ENCODE measurements at places on chromosomes 16 and 17.

- no peak for DNase-seq
Measured at GRCh38 chr16:24749310-24749709, 19.9 kb downstream of the TNRC6A start.

DNA sequence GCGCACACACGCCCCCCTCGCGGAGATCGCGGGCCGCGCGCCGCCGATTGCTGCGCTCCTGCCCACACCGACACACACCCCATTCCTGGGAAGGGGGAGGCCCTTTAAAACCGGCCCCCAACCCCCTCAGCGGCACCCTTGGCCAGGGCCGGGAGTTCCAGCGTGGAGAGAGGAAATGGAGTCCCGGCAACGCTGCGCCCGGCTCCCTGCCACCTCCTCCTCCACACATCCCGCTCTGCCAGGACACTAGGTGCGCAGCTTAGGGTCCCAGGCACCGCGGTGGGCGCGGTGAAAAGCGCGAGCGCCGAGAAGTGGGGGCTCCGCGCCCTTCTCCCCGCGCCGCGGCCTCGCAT is 397 bp downstream of the CDC42EP4 start:
- peak; percentile 45 for DNase-seq

DNA sequence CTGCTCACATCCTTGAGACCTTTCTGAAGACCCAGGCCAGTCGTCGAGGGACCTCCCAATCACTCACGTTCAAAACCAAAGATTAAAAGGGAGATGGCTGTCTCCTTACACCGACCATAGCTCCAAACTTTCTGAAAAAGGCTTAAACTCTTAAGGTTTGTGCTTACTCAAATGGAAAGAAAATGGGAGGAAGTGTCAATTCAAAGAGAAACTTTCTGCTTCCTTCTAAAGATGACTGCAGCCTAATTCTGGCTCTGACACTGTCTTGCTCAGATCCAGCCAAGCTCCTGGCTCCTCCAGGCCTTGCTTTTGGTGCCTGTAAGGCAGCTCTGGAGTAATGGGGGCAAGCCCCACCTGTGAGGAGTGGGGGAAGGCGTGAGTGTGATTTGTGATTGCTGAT is 54.9 kb upstream of the WSB1 start:
- DNase-seq = no peak

DNA sequence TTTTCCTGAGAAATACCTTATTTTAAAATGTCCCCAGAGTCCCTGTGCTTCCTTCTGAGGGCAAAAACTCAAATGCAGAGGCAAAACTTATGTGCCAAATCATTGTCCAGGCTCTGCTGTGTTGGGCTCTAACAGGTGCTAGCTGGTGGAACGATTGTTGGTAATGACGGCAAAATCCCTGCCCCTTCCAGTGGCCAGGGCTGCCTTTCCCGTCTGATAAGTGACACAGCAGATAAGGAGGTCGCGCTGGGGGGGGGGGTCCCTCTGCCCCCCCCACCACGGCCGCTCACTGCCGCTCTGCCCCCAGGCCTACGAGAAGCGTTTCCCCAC is 29.1 kb downstream of the SEC14L5 start:
- DNase-seq = no peak

DNA sequence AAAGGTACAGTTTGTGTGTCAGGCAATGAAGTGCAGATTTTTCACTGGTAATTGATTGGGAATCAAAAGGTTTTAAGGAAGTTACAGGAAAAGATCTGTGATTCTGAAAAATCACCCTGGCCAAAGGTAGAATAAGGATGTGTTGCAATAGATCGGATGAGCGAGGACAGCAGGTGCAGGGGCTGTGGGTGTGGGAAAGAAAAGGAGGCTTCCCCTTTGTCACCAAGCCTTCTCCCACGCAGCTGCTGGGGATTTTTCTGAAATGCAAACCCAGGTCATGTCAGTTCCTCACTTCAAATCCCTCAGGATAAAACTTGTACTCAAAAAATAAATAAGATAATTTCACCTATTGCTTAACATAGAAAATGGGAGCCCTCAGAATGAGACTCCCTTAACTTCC is 47.9 kb upstream of the ARHGAP17 start:
- DNase-seq = no peak

DNA sequence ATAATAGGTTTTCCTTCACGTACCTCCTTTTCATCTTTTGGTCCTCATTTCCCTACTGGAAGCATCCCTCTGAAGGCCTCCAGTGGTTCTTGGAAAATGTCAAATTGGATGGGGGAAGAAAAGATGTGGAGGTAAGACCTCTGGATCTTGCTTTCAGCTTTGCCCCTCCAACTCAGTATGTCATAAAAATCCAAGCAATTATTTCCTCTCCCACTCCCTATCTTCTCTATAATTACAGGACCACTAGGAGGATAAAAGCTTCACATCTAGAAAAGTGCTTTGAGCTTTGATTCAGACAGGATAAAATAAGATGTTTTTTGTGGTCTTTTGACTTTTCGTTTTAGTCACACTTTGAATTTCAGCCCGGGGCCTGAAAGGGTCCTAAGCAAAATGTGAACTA is 1.7 kb downstream of the TTLL6 start:
- DNase-seq = no peak

GRCh38 chr16:22008215-22009059 is 526 bp downstream of the MOSMO start:
- peak; percentile 56 for DNase-seq

- DNase-seq = no peak
Measured at GRCh38 chr16:56787167-56787566, 57.2 kb downstream of the NUP93 start.

DNA sequence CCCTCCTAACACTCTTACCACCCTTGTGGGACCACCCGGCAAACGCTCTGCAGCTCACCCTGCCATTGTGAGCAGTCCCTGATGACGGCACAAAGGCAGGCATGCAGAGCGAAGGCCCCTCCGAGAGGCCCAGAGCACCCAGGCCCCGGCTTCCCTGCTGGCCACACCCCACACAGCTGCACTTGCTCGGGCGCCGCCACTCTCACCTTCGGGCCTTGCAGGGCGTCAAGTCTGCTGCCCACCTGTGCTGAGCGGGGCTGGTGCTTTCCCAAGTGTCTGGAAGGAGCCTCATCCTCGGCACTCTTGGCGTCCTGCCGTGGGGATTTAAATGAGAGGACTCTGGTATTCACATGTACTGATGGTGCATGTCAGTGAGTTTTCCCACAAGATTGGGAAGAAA is 30.3 kb upstream of the FASN start:
- DNase-seq = no peak

GRCh38 chr16:81497690-81498089 is 53.1 kb downstream of the CMIP start:
- DNase-seq = no peak

GRCh38 chr16:27267037-27267677 is 1.4 kb downstream of the NSMCE1 start:
- no peak for DNase-seq

DNA sequence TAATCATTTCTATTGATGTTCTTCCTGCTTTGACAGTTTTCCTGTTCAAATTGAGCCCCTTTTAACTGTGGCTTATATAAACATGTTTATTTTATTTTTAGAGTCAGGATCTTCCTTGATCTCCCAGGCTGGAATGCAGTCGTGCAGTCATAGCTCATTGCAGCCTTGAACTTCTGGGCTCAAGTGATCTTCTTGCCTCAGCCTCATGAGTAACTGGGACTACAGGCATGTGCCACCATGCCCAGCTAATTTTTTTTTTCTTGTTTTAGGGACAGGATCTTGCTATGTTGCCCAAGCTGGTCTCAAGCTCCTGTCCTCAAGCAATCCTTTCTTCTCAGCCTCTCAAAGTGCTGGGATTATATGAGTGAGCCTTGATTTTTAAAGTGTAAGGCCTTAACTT is 14.7 kb downstream of the PHKB start:
- DNase-seq = no peak

Data from NCI-H146 (cell line).